ENCODE measurements at places on chromosomes 2 and 18. TPM values are rescaled to one million over a fixed set of nuclear protein-coding genes. Genes with fewer than 3 reads are reported as not detected.

CFAP53 gene
- total RNA-seq, result 0.46 TPM

FEV gene
- total RNA-seq, result not detected

INHBB gene
- 0.52 TPM for total RNA-seq

RAX gene
- total RNA-seq, result not detected

CYBRD1 gene
- total RNA-seq, result 265 TPM

SPP2 gene
- not detected for total RNA-seq

TTL gene
- 32.3 TPM for total RNA-seq

ANKRD62 gene
- total RNA-seq, result not detected

UGT1A8 gene
- total RNA-seq, result not detected

Measured in smooth muscle cell of the pulmonary artery (primary cell).